ENCODE measurements at places on chromosomes 4 and X.

GRCh38 chr4:6657242-6658208 lies 17.0 kb downstream of the MRFAP1 start:
- no peak for DNase-seq

- peak; percentile 97 for DNase-seq
Measured at GRCh38 chr4:56387023-56388001, at the start of gene AASDH. AASDH (minus strand) TSS chr4:56387491; CDS start chr4:56384299, 3,192 bp downstream.

DNA sequence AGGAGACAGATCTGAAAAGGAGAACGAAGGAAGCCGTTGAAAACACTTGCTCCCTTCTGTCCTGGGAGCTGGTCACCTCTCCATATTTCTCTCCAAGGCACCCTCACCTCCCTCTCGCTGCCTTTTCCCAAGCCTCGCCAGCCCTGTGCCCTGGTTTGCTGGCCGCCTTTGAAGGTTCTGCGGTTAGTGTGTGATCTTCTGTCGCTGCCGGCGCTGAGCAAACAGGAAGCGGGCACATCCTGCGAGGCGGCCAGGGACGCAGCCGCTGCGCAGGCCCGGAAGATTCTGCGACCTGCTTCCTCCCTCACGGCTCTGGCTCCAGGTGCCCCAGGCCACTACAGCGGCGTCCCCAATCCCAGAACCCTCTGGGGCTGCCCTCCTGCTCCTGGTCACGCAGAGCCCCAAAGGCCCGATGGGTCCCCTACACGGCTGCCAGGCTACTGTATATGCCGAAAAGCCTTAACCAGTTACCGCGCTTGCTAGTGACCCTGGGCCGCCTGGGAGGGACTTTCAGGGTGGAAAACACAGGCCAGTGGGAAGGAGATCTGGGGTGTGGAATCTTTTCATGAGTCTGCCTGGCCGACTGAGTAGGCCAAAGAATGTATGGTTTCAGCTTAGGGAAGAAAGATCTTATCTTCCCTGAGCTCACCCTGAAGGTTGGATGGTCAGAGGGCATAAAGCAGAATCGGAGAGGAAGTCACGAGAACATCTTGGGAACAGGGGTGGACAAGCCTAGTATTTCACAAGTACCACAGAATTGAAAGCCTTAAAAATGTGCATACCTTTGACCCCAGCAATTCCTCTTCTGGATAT lies 2.3 kb upstream of the SASH3 start:
- DNase-seq: peak; percentile 95

DNA sequence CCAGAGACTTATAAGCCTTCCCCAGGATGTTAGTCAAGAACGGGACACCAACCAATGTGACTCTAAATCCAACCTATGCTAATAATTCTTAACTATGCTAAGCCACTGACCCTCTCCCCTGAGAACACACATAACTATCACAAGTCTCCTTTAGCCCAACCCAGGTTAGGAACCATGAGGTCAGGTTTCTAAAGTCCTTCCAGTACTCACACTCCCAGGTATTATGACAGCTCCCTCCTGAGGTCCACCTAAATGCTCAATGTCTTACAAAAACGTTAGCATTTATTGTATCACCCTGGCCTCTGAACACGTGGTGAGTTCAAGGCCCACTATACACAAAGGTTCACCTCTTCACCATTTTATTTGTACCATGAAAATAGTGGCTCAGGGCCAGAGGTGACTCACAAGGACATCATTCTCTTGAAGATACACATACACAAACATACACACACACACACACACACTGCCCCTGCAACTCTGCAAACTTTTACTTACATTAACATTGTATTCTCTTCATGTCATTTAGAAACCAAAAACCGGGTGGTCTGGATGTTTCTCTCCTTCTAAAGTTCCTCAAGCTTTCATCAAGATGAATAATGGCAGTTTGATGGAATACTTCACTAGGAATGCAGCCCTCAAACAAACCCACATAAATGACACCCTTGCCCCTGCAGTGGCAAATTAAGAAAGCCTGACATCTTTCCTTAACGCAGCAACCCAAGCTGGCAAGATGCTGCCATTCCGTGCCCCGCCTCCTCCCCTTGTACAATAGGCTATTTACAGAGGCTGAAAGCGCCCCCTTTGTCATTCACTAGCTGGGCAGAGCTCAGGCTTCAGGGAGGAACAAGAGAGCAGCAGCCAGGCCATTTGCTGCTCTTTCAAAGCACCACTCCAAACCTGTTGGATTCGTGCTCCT lies 17.7 kb downstream of the ACSL1 start:
- no peak for DNase-seq

GRCh38 chr4:126965877-126966276 lies 666.9 kb upstream of the INTU start:
- DNase-seq: no peak

DNA sequence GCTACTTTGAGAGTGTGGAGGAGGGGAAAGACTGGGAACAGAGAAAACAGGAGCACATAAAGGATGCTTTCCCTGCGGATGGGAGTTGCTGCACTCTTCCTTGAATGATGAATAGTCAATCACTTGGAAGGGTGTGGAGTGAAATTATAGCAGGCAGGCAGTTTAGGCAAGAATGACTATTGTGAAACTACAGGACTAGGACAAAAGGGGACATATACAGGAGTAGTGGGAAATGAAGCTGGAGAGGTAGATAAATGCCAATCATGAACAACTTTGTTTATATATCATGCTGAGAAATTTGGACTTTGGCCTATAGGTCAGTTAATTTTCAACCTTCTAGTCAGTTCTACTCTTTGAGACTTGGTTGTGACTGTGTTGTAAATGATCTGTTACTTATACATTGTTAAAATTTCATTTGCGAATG lies 76.9 kb downstream of the PAQR3 start:
- no peak for DNase-seq

GRCh38 chr4:29549342-29549741 lies 1170.8 kb upstream of the PCDH7 start:
- no peak for DNase-seq

GRCh38 chr4:177862541-177863176 lies 420.4 kb upstream of the AGA start:
- DNase-seq: no peak

- no peak for DNase-seq
Measured at GRCh38 chr4:187478292-187479140, 517.1 kb upstream of the ZFP42 start.

- no peak for DNase-seq
Measured at GRCh38 chrX:68498044-68498507, 775 bp upstream of the YIPF6 start.

GRCh38 chrX:7247346-7247745 lies 99.4 kb upstream of the PUDP start:
- DNase-seq: no peak

- no peak for DNase-seq
Measured at GRCh38 chrX:133250184-133251100, 32.3 kb upstream of the TFDP3 start.

DNA sequence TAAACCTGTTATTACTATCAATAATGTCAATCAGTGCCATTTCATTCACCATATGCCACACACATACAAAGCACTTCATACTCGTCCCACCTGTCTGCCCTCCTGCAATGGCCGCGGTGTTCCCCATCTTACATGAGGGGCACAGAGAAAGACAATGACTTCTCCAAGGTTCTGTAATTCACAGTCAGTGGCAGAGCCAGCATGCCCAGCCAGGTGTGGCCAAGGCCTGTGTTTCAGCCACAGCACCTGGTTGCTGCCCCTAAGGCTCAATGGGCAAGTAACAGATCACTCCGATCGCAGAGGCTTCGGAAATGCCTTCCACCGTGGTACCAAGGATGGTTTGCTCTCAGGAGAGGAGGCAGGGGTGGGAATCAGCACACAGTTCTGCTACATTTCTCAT lies 10.9 kb downstream of the AFAP1 start:
- DNase-seq: no peak

DNA sequence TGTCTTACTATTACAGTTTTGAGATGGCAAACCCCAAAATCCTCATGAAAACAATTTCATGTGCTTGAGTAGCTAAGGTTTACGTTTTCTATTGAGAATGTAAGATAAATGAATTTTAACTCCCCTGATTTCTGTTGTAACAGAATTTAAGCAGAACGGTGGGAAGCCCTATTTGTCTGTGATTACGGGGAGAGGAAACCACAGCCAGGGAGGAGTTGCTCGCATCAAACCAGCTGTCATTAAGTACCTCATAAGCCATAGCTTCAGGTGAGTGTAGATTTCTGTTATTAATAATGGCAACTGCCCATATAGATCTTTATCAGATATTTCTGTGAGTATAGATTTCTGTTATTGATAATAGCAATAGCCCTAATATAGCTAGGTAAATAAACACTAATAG lies 44.2 kb upstream of the RHOH start:
- no peak for DNase-seq

GRCh38 chr4:70838666-70839588 lies 763 bp downstream of the GRSF1 start:
- DNase-seq: peak; percentile 75

GRCh38 chr4:21596521-21596920 lies 352.1 kb downstream of the KCNIP4 start:
- no peak for DNase-seq

- no peak for DNase-seq
Measured at GRCh38 chr4:87097075-87097474, 123.3 kb downstream of the KLHL8 start.

- peak; percentile 16 for DNase-seq
Measured at GRCh38 chr4:13430834-13431568, 53.1 kb downstream of the RAB28 start.

- DNase-seq: no peak
Measured at GRCh38 chrX:12229986-12230385, 91.7 kb downstream of the FRMPD4 start.

GRCh38 chr4:178894126-178894525 lies 1451.9 kb upstream of the AGA start:
- DNase-seq: no peak

DNA sequence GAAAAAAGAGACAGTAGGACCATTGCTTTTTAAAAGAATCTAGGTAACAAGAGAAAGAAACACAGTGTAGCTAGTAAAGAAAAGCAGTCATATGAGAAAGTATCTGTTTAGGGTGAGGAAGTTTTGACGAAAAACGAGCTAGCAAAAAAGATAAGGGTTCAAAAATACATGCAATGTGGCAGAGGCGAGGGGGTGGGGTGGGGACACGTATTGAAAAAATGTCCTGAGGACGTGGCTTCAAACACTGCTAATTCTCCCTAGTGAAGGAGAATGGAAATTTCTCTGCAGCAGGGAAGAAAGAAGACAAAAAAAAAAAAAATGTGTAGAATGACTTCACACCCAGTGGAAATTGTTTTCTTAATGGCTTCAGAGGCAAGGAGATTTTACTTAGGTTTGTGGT lies 856.4 kb upstream of the INTU start:
- DNase-seq: no peak

DNA sequence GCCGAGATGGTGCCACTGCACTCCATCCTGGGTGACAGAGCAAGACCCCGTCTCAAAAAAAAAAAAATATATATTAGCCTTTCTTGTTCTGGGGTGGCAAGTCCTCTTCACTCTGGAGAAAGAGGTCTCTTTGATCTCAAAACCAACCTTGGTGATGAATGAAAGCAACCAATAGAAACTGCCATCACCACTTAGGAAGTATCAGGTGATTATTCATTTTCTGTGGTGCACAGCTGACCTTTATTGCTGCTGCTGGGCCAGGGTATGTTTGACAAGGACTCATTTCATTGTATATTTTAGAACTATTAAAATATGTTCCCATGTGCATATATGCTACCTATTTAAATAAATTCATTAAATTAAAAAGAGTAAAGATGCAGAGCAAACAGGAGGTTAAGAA lies 76.0 kb upstream of the KIT start:
- no peak for DNase-seq

GRCh38 chr4:150023489-150023888 lies 54.8 kb upstream of the DCLK2 start:
- DNase-seq: no peak

DNA sequence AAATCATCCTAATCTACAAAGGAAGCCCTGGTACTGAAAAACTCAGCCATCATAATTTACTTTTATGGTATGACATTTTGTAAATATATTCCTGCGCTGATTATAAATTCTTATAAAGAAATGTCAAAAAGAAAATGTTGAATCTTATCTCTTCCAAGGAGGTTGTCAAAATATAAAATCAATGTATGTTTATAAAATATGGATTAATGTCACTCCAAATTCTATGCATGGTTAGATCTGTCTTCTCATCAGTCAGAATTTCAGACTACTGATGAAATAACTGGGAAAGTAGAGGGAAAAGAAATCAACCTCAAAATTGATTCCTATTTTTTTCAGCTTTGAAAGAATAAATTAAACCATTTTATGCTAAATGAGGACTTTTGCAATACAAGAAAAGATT lies 120.0 kb upstream of the MAB21L2 start:
- DNase-seq: no peak

DNA sequence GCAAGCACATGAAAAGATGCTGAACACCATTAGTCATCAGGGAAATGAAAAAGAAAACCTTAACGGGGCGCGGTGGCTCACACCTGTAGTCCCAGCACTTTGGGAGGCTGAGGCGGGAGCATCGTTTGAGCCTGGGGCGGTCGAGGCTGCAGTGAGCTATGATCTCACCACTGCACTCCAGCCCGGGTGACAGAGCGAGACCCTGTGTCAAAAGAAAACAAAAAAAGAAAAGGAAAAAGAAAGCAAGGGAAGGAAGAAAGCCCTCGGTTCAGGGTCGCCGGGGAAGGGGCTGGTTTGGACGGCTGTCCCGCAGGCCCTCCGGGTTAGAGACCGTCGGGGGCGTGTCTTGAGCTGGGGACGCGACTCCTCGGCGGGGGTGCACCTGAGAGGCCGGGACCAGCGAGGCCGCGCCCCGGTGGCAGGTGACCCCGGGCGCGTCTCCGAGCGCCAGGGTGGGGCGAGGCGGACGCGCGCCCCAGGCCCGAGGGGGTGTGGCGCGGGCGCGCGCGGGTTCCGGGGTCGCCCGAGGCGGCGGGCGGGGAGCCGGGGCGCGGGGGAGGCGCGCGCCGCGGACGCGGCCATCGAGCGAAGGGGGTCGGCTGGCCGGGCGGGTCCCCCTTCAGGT lies 478 bp upstream of the PLXNA3 start:
- peak; percentile 47 for DNase-seq

DNA sequence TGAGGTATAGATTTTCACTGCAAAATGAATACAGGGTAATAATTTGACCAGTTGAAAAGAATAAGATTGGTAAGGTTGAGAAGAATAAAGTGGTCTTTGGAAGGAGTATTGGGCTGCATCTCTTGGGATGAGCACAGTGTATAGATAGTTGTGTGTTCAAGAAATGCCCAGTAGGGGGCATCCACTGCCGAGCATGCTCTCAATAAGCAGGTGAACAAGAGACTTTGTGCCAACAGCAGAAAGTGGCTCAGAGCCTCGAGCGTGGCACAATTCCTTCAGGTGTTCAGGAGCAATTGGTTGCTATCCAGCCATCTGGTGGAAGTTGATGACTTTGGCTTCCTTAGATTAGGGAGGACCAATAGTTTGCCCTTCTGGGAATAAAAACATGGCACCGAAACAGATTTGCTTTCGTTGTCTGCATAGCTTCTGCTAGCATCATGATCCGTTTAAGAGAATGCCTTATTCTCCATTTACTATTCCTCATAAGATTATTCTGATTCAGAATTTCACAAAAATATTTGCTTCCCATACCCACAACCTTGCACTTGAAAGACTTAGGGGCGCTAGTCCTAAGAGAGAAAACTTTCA lies 258.1 kb upstream of the NEIL3 start:
- peak; percentile 49 for DNase-seq
